Adipocyte (in vitro differentiated cells): ENCODE measurements at places on chromosomes 3 and 15.

DNA sequence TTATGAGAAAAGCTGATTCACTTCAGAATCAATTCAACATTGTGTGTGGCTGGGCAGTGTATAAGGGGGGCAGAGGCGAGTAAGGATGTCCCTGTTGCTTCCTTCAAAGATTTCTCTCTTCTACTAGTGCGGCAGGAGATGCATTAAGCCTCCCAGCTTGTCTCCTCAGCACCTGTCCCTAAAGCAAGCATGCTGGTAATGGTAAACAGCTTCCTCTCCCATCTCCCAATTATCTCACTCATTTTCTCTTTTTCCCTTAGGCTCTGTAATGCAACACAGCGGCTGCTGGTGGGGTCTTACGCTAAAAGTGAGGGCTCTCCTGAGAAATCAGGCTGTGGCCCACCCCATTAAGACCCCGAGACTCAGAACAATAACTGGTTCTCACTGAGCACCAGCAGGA is 306.4 kb upstream of the ROPN1 start:
- DNase-seq, result no peak

- peak; percentile 65 for DNase-seq
These were observed 142.4 kb downstream of the TCF12 start for GRCh38 chr15:57060799-57061198.

DNA sequence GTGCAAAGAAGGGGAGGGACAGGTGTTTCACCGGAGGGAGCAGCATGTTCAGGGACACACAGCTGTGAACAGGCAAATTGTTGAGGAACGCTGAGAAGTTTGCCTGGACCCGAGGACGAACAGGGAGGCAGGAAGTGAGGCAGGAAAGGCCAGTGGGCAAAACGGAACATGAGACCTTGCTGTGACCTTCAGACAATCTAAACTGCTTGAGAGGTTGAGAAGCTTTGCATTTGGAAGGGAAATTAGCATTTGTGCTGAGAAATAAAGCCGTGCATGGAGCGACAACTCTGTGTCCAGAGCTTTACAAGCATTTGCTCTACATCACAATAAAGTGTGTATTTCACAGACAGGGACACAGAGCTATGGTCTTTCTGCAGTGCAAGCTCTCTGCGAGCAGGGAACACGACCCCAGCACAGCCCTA is 47.9 kb downstream of the CDC25A start:
- DNase-seq, result no peak

DNA sequence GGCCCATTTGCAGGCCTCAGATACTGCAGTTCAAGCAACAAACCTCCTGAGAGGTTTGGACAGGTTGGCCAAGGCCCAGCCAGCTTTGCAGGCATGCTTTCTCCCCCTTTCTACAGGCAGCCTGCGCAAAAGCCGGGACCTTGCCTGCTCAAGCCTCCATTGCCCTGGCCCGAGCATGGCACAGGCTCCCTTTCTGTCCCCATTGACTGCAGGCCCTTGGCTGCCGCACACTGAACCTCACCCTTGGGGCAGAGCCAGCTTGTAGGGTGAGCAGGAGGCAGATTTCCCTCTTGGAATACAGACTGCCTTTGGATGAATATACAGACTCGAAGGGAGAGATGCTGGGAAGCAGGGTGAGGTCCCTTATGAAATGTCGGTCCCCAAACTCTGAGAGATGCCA is 461.7 kb upstream of the PROK2 start:
- DNase-seq, result no peak

- peak; percentile 30 for DNase-seq
These were observed 10.3 kb downstream of the NEK11 start for GRCh38 chr3:131036986-131037385.

DNA sequence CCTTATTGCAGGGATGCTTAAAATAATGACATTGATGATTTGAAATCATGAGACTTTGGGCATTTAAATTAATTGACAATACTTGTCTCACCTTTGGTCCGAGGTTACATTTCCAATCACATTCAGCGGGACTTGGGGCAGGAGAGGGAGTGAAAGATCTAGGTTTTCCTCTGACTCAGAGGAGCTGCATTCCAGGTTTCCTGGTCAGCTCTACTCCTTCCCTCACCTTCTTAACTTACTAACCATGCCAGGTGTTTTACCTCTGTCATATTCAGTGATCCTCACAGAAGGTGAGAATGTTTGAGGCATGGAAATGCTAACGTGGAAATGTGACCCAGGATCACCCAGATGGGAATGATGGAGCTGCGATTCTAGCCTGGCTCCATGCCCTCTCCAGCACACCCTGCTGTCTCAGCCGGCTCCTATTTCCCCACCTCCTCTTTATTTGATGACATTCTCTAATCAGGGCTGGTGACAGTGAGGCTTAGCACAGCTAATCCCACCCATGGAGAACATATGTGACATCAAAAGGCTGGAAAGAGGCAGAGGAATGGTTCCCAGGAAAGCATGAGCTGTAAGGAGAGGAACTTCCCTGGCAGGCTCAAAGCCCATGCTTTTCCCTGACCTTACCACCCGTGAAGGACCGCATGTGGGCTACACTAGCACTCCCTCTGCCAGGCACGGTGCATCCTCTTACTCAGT is 38.7 kb downstream of the THSD4 start:
- DNase-seq, result no peak

DNA sequence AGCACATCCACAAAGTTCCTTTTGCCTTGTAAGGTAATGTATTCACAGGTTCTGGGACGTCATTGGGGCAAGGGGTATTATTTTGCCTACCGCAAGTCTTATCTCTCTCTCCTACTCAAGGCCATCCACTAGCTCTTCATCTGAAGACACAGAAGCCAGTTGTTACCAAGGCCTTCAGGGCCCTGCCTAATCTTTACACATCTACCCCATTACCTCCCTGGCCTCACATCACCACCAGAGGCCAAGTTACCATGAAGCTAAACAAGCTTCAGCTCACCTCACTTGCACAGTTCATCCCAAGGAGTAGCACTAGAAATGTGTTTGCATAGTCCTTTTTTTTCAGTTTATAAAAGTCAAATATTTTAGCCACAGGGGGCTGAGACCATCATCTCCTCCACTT is 34.1 kb downstream of the ATP8B4 start:
- no peak for DNase-seq

DNA sequence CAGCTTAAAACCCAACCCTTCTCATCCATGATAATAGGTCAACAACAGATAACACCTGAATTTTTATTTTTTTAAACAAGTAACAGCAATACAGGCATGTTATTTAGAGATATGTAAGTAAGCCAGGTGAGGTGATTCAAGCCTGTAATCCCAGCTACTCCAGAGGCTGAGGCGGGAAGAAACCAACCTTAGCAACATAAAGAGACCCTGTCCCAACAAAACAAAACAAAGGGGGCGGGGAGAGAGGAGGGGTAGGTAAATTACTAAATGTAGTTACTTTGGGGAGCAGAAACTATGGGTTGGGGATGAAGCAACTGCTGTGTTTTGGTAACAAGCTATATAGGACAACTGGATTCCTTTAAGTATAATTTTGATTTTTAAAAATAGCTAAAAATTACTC is 47.0 kb downstream of the GNB4 start:
- DNase-seq, result no peak

DNA sequence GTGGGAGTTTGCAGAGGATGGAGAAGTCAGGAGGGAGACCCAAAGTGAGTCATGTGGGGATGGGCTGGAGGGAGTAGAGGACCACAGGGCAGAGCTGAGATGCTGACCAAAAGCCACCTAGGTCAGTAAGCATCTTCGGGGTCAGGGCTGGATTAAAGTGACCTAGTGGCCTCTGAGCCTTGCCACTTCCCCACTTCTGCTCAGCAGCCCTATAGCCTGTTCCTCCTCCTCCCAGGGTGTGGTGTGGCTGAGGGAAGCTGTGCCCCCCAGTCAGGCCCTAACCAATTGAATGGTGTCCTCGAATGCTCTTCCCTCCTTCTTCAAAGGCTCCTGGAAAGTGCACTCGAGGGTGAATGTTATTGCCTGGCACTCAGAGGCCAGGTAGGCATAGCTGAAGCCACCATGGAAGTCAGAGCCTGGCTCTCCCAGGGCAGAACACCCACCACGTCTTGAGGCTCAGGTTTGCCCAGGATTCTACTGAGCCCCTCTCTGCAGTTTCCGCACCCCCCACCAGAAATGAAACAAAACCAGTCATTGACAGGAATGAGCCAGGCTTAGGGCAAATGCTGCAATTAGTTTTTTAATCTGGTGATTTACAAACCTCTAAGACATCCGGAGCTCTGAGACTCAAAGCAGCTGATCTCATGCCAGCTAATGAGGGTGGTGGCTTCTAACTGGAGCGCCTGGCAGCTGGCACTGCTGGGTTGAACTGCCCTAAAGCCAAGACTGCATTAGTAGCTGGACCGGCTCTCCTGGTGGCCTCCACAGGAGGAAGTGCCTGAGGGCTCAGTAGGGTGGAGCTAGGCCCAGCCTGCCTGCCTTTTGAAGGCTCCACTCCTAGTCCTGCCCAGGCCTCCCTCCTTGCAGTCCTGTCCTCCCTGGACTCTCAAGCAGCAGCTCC is 26.0 kb upstream of the VIPR1 start:
- peak; percentile 30 for DNase-seq

DNA sequence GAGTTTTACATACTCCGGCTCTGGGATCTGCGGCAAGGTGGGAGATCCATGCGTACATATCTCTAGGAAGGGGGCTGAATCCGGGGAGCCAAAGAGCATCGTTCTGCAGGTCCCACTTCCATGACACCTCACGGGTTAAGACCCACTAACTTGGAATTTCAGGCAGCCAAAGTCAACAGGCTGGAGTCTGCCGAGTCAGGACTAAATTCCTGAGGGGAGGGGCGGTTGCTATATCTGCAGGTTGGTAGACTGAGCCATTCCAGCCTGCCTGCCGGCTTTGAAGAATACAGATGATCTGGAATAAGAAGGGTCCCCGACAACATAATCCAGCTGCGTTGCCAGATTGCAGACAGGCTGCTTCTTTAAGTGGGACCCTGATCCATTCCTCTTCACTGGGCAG is 65.4 kb upstream of the PEX5L start:
- DNase-seq, result no peak

GRCh38 chr15:68200016-68200861 is 4.9 kb downstream of the CALML4 start:
- no peak for DNase-seq

DNA sequence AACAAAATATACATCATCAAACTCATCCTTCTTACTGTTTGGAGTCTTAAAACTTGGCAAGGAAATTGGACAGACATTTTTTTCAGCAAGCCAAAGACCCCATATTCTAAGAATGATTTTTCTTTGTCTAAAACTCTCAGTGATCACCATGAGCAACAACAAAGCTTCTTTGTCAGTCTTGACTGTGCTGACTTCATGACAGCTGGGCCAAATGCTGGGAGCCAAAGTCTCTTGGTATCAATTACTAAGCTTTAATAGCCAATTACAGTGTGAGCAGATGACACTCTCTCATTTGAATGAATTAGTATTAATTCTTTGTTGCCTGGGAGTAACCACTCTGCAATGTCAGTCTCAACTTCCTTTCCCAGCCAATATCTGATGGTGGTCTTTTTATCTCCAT is 48.1 kb upstream of the GK5 start:
- DNase-seq, result no peak

DNA sequence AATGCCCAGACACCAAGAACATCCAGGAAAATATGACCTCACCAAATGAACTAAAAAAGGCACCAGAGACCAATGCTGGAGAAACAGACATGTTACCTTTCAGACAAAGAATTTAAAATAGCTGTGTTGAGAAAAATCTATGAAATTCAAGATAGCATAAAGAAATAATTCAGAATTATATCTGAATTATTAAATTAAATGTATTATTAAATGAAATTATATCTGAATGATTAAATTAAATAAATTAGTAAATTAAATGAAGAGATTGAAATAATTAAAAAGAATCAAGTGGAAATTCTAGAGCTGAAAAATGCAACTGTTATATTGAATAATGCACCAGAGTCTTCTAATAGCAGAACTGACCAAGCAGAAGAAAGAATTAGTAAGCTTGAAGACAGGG is 279.2 kb upstream of the SATB1 start:
- DNase-seq, result no peak

GRCh38 chr3:109132801-109133473 is 3.6 kb upstream of the C3orf85 start:
- no peak for DNase-seq

GRCh38 chr15:87850916-87851315 is 405.6 kb downstream of the NTRK3 start:
- no peak for DNase-seq

DNA sequence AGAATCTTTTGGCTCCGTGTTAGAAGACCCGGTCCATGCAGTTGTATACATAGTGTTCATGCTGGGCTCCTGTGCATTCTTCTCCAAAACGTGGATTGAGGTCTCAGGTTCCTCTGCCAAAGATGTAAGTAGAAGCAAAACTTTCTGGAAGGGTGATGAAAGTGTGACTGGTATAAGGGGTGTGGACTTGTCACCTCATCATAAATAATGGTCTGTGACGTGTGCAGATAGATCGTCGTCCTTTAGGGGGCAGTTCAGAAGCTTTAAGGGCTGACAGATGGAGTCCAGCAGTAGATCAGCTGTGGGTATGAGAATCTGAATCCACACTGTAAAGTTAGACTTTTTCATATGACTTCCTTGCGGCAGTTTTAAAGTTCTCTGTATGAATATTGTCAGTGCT is 15.3 kb downstream of the SEC61A1 start:
- DNase-seq, result no peak
